Stimulated activated effector memory CD8-positive, alpha-beta T cell treated with anti-CD3 and anti-CD28 coated beads, Interleukin-12 subunit alpha, Interleukin-12 subunit beta, amount 100 ng/mL, for 72 hours (primary cell): ENCODE measurements at places on chromosomes 1 and 21.

- DNase-seq = no peak
These were observed 19.7 kb upstream of the DYNLT5 start for GRCh38 chr1:66732407-66733166.

GRCh38 chr1:19495799-19496526, 10.6 kb upstream of the CAPZB start:
- DNase-seq = no peak

DNA sequence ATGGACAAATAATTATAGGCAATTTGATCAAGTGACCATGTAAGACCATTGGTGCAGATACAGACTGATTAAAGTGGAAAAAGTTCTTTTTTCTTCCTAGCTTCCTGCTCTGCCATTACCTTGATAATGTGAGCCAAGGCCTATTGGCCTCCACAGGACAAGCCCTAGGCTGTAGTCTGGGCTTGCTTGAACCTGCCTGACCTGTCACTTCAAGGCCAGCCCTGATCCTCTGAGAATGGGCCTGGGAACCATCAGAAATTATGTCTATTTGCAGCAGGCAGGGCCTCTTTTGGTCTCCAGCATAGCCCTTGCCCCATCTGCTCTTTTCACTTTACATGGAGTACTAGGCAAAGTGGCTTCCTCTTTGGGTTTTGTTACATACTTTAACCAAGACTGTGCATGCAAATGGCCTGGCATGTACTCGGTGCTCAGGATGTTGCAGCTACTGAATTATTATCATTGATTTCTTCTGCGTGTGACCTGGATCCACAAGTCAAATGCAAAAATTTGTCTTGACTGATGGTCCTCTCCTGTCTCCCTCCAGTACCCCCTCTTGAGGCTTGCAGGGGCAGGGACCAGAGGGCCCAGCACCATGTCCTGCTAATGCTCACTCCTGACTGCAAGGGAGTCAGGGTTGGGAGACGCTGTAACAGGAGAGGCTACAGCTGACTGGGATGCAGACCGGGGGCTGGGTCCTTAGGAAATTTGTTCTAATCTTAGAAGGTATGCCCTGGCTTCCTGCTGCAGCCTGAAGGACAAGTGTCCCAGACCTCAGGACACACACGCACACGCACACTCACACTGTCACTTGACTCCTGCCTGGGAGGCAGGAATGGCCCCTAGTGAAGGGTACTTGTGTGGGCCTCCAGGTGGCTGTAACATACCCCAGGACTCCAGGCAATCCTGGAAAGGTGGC, 39.4 kb downstream of the RCSD1 start:
- no peak for DNase-seq

- DNase-seq = no peak
These were observed 95.6 kb downstream of the CD58 start for GRCh38 chr1:116474921-116475849.

GRCh38 chr1:224623743-224624333, 7.7 kb downstream of the CNIH3 start:
- peak; percentile 46 for DNase-seq

GRCh38 chr1:217067642-217068041, 344.4 kb upstream of the ESRRG start:
- no peak for DNase-seq

DNA sequence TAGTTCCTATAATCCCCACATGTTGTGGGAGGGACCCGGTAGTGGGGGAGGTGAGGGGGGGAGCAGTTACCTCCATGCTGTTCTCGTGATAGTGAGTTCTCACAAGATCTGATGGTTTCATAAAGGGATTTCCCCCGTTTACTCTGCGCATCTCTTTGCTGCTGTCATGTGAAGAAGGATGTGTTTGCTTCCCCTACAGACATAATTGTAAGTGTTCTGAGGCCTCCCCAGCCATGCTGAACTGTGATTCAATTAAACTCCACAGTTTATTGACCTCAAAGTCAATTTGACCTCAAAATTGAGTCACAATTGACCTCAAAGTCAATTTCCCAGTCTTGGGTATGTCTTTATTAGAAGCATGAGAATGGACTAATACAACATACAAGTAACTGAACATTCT, 19.7 kb downstream of the DPH5 start:
- DNase-seq = no peak
